ENCODE measurements at places on chromosomes 1 and 21.

DNA sequence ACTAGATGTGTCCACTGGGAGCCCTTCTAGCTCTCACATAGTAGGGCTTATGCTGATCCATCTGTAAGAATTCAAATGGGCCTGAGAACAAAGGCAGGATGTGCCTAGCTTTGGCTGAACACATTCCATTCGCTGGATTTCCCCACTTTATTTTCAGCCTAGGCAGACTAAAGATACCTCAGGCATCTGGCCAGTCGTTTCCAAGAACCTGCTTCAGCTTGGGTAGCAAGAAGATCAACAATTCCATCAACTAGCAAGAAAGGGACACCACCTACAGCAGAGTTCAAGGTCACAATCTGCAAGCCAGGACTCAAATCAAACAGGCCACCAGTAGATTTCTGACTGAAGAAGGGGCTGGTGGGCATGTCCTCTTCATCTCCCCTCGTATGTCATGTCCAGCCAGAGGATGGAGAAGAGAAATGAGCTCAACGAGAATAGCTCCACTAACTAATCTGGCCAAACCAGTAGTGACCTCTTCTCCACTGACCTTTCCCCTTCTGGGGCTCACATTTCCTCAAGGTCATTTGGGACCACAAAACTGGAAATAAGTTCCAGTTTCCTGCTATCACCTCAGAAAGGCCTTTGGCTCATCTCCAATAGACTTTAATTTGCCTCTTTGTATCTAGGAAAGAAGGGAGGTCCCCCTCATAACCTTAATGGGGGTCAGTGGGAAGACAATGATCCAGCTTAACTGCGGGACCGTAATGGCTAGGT lies 14.2 kb downstream of the TXNIP start:
- no peak for DNase-seq

DNA sequence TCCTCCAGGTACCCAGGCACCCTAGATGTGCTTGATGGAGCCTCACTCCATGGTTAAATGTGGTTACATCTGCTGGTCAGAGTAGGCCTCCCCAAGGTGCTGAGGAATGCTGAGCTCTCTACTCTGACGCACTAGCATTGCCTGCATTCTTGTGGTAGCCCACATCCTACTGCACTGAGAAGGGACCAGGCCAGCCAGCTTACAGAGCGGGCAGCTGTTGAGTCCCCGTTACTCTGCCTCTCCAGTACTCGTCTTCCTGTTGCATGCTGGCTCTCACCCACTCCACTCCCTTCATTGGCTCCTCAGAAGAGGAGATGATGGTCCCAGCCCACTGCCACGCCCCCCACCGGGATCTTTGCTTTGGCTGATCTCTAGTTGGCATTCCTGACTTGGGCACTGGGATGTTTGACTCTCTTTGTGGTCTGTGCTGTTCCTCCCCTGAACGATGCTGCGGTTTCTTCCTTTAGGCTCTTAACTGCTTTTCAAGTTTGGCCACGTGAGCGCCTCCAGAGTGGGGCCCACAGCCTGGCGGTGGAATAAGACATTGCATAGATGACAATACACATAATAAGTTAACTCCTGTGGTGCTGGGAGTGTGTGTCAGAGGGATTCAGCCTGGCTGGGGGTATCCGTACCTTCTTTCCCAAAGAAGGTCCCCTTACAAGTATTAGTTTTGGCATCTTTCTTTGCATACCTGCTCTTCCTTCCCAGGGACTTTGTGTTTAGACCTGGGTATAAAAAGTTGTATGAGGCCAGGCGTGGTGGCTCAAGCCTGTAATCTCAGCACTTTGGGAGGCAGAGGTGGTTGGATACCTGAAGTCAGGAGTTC lies 18.6 kb downstream of the AZIN2 start:
- DNase-seq, result peak; percentile 100

- no peak for DNase-seq
These were observed 14.3 kb downstream of the MORN1 start for GRCh38 chr1:2376931-2377672.

DNA sequence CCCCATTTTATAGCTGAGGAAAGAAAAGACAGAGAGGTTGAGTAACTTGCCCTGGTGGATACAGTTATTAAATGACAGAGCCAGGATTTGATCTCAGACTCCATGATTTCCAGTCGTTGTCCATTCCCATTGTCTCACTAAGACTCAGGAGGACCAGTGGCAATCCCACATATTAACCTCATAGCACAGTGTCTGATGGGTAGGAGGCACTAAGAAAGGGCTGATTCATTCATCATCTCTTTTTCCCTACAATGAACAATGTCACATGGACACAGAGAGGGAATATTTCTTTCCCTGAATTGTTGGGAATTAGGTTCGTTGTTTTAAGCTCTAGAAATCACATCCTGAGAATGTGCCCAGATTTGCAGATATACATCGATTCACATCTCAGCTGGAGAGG lies 99.9 kb downstream of the PBX1 start:
- DNase-seq, result no peak

DNA sequence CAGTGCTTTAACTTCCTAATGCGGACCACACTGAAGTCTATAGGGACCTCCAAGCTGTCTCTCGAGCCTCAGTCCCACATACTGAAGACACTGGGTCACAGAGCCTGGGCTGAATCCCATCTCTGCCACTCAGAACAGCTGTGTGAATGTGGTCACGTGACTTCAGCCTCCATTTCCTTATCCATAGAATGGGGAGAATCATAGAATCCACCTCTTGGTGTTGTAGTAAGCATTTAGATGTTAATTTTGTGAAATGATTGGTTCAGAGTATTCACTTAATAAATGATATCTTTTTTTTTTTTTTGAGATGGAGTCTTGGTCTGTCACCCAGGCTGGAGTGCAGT lies 41.2 kb upstream of the LYST start:
- DNase-seq, result no peak

DNA sequence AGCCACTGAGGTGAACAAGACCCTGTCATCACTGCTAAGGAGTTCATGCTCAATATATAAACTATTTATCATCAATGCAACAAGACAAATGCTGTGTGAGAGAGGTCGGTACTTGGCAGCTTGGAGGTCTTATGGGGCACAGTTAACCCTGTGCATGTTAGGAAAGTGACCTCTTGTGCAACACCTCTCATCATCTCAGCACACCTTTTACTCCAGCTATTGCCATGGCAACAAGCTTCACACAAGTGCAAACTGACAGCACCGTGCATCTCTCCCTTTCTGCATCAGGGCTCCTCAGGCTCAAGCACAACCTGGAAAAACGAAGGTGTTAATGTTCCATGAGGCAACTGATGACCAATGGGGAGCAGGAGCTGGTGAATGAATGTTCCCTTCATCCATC lies 14.7 kb upstream of the MYSM1 start:
- DNase-seq, result no peak

GRCh38 chr1:107919953-107920352 lies 45.0 kb downstream of the VAV3 start:
- DNase-seq, result no peak

GRCh38 chr1:9910076-9910422 lies at the start of gene CTNNBIP1:
Gene CTNNBIP1, minus strand, starts transcription at chr1:9910269. Its CDS starts 38,205 bp downstream, at chr1:9872064.
- no peak for DNase-seq

GRCh38 chr1:150410582-150411101 lies 46.7 kb downstream of the RPRD2 start:
- DNase-seq, result no peak

- DNase-seq, result no peak
These were observed 99.8 kb downstream of the INTS7 start for GRCh38 chr1:211935448-211935970.

- peak; percentile 12 for DNase-seq
These were observed 68.7 kb upstream of the LRIF1 start for GRCh38 chr1:111032295-111032897.

GRCh38 chr1:17330856-17331255 lies 22.9 kb downstream of the PADI4 start:
- no peak for DNase-seq

- peak; percentile 66 for DNase-seq
These were observed 36.0 kb upstream of the SLC35F3 start for GRCh38 chr1:233868461-233868860.

- DNase-seq, result peak; percentile 60
These were observed 10.0 kb downstream of the GBP5 start for GRCh38 chr1:89262643-89263042.

- peak; percentile 94 for DNase-seq
These were observed 14.9 kb downstream of the CDA start for GRCh38 chr1:20603504-20604464.

GRCh38 chr1:192787914-192788585 lies 20.8 kb upstream of the RGS2 start:
- DNase-seq, result peak; percentile 76

- DNase-seq, result no peak
These were observed 6.2 kb upstream of the IL10RB start for GRCh38 chr21:33259995-33260394.

GRCh38 chr21:42784896-42785451 lies 94.4 kb downstream of the WDR4 start:
- no peak for DNase-seq

DNA sequence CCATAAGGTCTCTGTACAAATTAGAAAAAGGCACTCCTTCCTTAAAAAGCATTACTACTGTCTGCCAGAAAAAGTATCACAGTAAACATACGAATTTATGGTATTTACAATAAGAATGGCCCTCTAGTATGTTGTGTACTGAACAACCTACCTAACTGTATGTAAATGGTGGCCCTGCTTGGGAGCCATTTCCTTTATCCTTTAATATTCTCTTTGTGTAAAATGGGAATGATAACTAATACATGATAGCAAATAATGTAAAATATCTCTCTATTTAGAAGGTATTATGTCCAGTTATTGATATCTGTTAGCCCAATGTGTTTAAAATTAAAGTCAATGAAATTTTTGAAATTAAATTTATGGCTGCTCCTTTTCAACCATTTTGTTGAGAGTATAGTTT lies 5.2 kb downstream of the DR1 start:
- no peak for DNase-seq

DNA sequence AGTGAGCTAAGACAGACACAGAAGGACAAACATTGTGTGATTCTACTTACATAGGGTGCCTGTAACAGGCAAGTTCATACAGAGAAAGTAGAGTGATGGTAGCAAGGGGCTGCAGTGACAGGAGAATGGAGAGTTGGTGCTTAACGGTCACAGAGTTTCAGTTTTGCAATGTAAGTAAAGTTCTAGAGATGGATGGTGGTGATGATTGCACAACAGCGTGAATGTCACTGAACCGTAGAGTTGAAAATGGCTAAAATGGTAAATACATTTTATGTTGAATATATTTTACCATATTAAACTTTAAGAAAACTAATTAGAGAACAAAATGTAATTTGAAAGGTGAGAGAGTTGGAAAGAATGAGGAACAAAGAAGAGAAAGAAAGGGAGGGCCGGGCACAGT lies 8.7 kb downstream of the CFAP107 start:
- DNase-seq, result no peak

DNA sequence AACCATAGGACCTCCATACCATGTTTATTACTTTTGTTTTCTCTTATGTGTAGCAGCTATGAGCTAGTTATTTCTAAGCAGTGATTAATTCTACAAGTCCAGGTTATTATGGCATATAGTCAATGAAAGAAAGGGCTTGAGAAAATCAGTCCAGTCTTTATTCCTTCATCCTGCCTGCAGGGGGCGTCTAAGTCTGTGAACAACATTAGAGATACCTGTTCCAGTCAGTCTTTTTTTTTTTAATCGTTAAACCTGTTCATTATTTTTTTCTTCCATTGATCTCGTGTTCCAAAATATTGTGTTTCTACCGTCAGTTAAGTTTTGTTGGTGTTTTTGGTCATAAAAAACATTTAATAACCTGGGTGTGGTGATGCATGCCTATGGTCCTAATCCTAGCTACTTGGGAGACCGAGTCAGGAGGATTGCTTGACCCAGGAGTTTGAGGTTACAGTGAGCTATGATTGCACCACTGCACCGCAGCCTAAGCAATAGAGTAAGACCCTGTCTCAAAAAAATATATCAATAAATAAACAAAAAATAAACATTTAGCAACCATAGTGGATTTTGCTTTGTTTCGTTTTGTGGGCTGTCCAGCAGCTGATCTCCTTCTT lies 29.4 kb upstream of the CD2 start:
- peak; percentile 50 for DNase-seq

DNA sequence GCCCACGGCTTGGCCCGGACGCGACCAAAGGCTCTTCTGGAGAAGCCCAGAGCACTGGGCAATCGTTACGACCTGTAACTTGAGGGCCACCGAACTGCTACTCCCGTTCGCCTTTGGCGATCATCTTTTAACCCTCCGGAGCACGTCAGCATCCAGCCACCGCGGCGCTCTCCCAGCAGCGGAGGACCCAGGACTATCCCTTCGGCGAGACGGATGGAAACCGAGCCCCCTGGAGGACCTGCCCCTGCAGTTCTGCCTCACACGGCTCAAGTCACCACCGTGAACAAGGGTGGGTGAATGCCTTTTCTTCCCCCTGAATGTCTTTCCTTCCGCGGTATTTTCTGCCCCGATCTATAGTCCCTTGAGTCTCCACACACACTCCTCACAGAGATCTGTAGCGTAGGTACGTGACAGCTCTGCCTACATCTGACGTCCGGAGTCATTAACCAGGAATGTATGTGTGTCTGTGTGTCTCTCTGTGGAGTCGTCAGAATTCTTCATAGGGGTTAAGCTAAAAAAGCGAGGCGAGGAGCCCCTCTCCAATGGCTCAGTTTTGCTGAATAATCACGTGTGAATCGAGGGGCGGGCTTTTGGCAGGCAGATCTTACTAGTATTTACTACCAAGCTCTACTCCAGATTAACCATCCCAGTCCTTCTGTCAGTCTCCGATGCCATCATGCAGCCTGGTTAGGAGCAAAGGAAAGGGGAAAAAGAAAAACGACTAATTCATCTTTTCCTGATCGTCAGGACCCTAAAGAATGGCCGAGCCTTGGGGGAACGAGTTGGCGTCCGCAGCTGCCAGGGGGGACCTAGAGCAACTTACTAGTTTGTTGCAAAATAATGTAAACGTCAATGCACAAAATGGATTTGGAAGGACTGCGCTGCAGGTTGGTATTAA lies at the start of gene CDKN2C:
CDKN2C (plus strand) TSS at position 635 of the 898 bp plus-strand sequence; CDS start at position 759, 124 bp downstream.
- DNase-seq, result peak; percentile 90

DNA sequence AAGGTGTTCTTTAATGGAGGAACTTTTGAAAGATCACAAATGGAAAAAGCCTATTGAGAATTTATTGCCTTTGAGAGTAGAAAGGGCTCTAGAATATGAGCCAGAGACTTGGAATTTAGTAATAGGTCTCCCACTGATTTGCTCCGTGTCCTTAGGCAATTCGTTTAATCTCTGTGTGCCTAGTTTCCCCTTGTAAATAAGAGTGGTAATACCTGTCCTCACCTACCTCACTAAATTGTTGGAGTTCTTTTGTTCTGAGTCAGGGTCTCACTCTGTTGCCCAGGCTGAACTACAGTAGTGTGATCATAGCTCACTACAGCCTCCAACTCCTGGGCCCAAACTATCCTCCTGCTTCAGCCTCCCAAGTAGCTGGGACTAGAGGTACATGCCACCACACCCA lies 15.0 kb upstream of the TEKT2 start:
- no peak for DNase-seq

- DNase-seq, result no peak
These were observed 74.4 kb upstream of the TIAM1 start for GRCh38 chr21:31418377-31419001.

DNA sequence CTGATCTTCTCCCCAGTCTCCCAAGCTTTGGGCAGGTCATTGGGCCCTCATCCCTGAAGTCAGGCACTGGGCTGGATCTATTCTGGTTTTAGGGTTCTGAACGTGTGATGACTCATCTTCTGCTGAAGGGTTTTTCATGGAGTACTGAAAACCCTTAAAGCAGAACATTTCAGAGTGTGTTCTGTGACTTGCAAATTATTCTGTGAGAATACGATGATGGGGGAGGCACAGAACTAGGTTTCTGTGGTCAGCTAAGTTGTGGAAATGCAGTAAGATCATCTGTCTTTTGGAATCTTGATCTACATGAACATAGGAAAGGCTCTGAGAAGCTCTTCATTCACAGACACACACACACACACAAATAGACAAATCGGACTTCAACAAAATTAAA lies 46.2 kb downstream of the NAV1 start:
- peak; percentile 82 for DNase-seq
